Hippocampal formation (tissue), 2 donors: ENCODE measurements at places on chromosomes 7 and 10.
A peak's percentile ranks its signal among the peaks of the same experiment; 100 is the strongest.

GRCh38 chr10:11150879-11151415 is 133.3 kb downstream of the CELF2 start:
- DNase-seq: no peak

- DNase-seq: no peak
These were observed 120.1 kb downstream of the SVOPL start for GRCh38 chr7:138581065-138581464.

DNA sequence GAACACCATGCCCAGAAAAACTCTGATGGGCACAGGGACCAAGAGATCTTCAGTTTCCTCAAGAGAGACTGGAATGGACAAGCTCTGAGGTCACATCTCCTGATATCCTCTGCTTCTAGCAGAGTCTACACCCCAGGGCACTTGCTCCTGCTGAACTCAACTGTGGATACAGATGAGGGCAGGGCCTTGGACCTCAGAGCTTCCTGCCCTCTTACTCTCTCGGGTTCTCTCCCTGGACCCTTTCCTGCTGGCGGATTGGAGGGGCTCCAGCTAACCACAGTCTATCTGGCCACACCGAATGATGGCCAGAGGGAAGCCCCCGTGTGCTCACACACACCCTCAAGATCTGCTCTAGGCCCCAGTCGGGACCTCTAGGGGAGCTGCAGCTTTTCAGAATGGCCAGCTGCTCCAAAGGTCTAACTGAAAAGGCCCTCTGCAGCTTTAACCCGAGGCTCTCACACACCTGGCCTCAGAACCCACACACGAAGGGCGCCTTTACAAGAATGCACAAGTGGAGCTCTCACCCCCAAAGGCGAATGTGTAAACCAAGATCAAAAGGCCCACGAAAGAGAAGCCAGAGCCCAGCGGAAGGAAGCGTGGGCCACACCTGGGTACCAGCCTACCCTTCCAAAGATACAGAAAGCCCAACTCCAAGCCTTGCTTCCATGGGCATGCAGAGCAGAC is 65.5 kb downstream of the FAM53B start:
- DNase-seq: no peak

DNA sequence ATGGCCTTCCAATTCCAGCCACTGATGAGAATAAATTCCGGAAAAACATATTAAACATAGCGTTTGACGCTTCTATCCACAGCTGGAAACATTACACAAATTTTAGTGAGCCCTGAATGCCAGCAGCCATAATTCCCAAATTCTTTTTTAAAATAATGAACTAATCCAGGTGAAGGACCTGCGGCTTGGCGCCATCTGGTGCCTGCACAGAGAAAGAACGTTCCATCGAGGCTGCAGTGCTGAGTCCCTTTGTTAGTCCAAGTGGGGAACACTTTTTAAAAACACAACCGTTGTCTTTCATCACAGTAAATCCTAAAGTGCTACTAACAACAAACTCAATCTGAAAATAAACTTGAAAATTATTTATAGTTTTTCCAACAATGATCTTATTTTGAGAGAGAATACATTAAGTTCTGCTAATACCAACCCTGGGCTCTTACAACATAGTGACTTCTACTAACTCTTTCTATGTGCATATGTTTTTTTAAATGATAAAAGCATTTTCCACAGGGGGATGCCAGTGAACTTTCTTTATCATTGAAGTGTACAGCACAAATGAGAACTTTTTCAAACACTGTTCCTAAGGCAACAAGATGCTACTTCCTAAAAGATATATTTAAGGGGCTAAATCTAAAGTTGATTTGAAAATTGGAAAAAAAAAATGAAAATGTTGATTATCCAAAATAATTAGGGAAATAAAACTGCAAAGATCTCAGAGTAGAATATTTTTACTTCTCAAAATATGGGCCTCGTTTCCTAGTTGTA is 166.9 kb upstream of the RNF32 start:
- peak; percentile 11 for DNase-seq

DNA sequence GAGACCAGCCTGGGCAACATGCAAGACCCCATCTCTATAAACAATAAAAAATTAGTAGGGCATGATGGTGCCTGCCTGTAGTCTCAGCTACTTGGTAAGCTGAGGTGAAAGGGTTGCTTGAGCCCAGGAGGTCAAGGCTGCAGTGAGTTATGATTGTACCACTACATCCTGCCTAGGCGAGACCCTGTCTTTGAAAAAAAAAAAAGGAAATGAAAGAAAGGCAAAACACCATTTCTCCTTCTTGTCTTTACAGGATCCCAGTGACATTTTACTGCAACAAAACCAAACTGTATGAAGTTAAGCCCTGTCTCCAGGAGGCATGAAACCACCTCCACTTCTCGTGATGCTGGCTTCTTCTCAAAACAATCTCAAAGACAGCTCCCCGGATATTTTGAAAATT is 29.9 kb upstream of the PBLD start:
- no peak for DNase-seq

DNA sequence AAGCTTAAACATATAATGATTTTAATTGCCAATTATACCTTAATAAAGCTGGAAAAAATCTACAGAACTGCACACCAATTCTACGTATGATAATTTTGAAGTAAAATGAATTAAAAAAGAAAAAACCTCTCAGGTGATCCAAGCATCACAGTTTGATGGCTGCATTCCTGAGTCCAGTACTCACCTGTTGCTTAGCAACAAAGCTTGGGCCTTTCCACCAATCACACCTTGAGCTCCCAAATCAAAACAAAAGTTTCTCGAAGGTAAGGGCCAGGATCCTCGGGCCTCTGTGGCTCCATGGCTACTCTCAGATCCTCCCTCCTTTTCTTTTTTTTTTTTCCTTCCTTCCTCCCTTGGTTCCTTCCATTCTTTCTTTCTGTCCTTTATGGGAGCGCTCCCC is 137.2 kb upstream of the PCBD1 start:
- DNase-seq: no peak

GRCh38 chr7:151068069-151068773 is 8.8 kb downstream of the SLC4A2 start:
- DNase-seq: no peak

DNA sequence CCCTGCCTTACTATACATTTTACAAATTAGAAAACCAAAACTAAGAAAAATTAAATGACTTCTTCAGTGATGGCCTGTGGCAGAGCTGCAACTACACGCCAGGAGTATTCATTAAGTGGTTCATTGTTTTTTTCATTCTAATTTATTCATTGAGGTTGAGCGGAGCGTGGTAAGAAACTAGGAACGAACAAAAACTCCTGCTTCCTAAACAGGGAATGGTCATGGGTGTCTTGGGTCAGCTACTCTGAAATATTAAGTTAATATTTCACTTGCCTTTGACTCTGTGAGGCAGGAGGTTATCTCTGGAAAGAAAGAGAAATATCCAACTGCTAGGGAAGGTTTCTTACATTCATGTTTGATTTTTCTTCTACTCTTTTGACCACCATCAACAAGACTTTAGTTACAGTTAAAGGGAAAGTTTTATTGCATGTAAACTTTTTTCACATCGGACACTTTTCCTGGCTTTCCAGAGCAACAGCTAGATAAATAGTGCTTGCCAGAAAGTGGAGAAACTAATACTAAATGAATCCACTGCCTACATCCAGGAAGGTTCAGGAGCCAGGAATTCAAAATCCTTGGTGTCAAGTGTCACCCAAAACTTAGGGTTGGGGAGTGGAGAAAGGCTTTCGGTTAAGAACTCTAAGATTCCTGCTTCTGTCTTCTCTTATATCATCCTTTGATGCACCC is 896 bp upstream of the GNG11 start:
- no peak for DNase-seq

- DNase-seq: no peak
These were observed 56.3 kb downstream of the PDZD8 start for GRCh38 chr10:117318909-117319308.
